ENCODE measurements at places on chromosomes 7 and 10.

GRCh38 chr7:128458956-128459355, 3.3 kb downstream of the HILPDA start:
- no peak for DNase-seq

GRCh38 chr7:69433081-69433480, 165.2 kb upstream of the AUTS2 start:
- DNase-seq, result no peak

DNA sequence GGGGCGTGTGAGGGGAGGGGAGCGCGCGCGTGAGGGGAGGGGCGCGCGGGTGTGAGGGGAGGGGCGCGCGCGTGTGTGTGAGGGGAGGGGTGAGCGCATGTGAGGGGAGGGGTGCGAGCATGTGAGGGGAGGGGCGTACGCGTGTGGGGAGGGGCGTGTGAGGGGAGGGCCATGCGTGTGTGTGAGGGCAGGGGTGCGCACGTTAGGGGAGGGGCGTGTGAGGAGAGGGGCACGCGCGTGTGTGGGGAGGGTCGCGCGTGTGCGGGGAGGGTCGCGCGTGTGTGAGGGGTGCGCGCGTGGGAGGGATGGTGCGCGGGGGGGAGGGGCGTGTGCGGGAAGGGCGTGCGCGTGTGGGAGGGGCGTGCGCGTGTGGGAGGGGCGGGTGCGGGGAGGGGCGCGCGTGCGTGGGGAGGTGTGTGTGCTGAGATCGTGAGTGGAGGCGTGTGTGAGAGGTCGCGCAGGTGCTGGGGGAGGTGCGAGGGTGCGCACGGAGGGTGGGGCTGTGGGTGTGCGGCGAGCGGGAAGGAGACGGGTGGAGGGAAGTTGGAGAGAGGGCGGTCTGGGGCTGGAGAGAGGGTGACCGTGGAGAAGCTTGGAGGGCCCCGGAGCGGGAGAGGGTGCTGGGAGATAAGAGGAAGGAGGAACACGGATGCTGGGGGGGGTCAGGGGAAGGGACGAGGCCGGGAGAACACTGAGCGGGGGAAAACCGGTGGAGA, 19.7 kb downstream of the MXI1 start:
- no peak for DNase-seq

DNA sequence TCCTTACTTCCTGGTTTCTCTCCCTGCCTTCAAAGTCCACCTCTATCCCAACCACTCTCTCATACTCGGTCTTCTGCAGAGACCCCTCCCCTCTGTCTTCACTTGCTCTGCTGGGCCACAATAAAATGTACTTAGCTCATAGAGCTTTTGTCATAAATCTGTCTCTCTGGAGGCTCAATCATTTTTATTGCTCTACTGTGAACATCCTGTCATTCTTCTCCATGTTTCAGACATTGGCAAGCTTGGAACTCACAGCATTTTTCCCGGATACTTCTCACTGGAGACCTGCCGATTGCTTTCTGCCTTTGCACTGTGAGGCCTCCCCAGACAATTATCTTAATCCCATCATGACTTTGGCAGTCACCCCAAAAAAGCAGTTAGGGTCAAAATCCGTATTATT, 192.3 kb upstream of the ZMIZ1 start:
- DNase-seq, result no peak

DNA sequence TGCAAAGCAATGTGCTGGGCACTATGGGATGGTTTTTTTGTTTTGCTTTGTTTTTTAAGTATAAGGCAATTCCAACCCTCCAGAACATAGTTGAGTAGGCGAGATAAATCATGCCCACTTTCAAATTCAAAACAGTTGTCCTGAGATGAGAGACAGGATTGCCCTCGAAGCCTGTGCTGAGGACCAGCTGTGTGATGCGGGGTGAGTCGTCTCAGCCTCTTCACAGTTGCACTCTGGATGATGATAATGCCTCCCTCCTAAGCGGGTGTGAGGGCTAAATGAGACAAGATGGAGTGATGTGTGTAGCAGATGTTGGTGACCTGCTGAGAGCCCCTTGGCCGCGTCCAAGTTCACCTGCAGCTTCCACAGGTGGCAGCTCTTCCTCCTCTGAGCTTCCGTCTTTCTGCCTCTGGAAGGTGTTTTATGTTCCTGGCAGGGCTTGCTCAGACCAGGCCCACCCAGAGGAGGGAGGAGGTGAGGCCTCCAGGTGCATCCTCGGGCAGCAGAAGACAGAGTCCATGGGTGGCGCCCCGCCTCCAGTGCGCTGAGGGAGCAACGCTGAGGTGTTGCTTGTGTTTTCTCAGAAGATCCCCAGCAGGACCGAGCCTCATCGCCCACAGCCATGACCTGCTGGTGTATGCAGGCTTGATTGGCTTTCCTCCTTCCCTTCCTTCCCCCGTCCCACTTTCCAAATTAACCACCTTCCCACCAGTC, 30.6 kb downstream of the ECHDC3 start:
- no peak for DNase-seq

DNA sequence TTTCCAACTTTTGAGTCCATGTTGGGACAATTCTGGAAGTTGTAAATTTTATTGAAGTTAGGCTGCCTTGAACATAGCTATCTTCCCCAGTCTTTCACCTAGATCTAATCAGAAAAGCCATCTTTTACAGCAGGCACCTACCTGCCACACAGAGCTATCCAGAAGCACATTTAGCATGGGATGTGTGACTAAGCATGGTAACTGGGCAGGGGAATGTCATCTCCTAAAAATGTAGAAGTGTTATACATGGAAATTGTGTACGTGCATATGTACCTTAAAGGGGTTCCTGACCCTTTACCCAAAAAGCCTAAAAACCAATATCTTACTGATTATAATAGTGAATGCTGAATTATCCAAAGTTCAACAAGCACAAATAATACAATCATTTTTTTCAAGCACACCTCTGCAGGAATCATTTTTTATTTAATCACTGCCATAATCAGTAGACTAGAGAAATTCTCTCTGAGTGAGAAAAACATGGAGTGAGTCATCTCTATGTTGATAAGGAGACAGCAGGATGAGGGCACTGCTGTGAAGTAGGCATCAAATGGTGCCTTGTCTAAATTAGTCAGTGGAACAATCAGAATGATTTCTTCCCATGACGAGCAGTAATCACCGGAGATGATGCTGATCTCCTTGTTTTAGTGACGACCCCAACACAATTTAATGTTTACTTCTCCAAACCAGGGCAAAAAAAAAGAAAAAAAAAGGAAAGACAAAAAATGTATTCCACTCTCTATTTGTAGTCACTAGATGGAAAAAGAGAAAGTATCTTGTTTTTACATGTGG, 75.9 kb downstream of the SORBS1 start:
- no peak for DNase-seq

GRCh38 chr7:98281757-98282606, 496 bp downstream of the BRI3 start:
- no peak for DNase-seq
